Mesenchymal stem cell (in vitro differentiated cells and primary cell): ENCODE measurements at places on chromosomes 3 and 15.
A peak's percentile ranks its signal among the peaks of the same experiment; 100 is the strongest.

GRCh38 chr3:185824051-185825005 lies 514 bp downstream of the IGF2BP2 start:
- DNase-seq = peak; percentile 47

DNA sequence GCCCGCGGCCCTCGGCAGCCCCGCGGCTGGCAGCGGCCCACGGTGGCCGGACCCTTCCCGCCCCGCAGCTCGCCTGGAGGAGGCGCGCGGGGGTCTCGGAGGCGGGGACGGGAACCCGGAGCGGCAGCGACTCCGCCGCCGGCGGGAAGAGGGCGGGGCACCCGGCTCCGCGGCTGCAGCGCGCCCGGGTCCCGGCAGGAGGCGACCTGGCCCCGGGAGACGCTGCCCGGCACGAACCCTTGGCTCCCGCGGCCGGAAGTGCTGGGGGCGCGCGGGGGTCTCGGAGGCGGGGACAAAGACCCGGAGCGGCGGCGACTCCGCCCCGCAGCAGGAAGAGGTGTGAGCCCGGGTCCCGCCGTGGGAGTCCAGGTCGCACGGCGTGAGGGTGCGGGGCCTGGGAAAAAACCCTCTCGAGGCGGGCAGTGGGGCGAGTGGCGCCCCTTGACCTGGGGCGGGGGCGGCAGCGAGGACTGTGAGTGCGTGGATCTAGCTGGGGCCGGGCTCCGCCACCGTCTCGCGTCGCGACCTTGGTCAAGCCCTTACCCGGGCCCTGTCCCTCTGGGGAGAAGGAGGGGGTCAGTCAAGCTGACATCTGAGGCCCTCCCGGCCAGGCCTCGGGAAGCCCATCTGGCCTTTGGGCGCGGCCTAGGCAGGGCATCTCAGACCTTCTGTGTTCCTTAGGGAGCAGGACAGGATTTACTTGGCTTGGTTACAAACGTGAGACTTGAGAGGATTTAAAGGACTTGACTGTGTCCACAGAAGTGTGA lies at the start of gene CIB2:
Gene CIB2, minus strand, starts transcription at position 151 of the 767 bp plus-strand sequence. CDS start 230 bp downstream, outside the sequence.
- peak; percentile 65 for DNase-seq

GRCh38 chr3:5055357-5056110 lies 66.6 kb upstream of the ARL8B start:
- no peak for DNase-seq

- no peak for DNase-seq
Measured at GRCh38 chr15:58440922-58441321, 9.1 kb downstream of the LIPC start.

DNA sequence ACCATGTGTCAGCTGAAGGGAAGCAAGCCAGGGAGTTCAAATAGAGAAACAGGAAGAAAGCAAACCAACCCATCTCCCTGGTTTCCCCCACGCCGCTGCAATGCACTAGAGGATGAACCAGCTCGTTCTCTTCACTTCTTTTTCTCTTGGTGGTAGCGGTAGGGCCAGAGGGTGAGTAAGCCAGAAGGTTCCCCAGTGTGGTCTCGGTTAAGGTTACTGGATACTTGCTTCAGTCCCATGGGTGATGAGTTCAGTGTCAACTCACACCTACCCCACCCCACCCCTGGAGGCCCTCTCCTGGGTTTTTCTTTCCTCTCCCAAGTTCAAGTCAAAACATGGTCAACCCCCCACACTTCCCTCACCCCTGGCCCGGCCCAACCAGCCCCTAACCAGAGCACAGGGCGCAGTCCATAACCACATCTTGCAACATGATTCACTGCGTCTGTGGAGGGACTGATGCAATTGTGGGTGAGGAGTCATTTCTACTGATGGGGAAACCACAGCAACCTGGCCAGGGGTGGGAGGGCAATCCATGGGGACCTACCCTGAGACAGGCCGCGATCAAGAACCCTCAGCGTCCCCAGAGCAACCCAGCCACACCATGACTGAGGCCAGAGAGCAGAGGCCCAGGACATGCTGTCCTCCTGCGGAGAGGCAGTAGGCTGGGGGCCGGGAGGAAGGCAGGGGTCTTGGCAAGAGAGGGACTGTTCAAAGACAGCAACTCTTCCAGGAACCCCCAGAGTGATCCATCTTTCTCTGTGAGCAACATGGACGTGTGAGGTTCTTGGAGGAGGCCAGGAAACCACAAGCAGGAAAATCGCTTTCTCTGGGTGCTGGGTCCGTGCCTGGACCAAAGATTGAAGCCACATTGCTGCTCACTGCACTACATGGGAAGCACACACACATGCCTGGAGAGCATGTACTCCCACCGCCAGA lies 276.6 kb downstream of the UACA start:
- peak; percentile 69 for DNase-seq

DNA sequence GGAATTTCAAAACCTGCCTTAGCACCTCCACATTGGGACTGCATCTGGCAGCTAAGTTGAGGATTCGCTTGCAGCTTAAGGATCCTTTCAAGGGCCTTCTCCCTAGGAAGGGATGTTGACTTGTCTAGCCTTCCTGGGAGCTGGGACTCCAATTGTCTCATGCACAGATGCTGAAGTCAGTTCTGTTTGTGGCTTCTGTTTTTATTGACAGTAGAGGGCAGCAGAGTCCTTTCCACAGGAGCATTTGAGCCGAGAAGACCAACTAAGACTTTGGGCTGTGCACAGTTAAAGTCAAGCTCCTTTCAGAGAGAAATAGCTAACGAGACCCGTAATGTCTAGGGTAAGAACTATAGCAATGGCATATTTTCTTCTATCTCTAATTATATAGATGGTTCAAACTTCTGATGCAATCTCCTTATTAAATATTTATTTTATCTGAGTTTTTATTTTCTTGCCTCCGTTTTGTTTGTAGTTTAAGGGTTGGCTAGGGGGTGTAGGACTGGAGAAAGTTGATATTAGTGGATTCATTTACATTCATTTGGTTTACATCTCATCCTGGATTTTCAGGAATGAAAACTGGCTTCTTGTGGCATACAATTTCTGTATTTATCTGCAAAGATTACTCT lies 59.7 kb upstream of the KBTBD8 start:
- DNase-seq = peak; percentile 67

DNA sequence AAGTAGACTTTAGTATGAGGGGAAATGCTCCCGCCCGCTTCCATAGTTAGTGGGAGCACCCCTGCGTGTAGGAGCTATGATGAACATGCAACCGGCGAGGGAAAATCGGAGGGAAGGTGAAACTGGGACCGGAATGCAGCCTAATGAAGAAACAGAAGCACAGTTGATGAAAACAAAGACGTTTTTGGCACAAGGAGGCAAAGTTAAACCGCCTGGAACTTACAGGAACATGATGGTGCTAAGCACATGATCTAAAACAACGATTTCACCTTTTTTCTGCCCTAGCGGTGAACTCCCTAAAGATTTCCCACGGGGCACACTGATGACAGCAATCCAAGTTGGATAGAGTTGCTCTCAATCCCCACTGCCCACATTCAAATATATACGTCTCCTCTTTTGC lies 49.4 kb upstream of the SPATA12 start:
- DNase-seq = no peak

- peak; percentile 61 for DNase-seq
Measured at GRCh38 chr3:43162230-43163084, 56.6 kb upstream of the POMGNT2 start.

DNA sequence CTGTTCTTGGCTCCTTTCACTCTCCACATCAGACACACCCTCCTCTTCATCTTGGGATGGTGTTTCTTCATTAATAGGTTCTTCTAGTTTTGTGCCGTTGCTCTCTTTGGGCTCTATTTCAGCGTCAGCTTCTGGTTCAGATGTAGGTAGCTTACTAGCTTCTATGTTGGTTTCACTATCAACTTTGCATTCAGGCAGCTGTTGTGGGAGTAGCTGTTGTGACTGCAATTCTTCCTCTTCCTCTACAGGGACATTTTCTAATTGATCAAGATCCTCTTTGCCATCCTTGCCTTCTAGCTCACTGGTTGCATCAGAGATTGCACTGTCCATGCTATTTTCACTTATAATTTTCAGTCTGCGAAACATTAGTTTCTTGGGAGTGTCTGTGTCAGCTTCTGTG lies 80.1 kb downstream of the SETD2 start:
- peak; percentile 12 for DNase-seq

- DNase-seq = no peak
Measured at GRCh38 chr3:46462511-46462910, 2.2 kb downstream of the LTF start.

DNA sequence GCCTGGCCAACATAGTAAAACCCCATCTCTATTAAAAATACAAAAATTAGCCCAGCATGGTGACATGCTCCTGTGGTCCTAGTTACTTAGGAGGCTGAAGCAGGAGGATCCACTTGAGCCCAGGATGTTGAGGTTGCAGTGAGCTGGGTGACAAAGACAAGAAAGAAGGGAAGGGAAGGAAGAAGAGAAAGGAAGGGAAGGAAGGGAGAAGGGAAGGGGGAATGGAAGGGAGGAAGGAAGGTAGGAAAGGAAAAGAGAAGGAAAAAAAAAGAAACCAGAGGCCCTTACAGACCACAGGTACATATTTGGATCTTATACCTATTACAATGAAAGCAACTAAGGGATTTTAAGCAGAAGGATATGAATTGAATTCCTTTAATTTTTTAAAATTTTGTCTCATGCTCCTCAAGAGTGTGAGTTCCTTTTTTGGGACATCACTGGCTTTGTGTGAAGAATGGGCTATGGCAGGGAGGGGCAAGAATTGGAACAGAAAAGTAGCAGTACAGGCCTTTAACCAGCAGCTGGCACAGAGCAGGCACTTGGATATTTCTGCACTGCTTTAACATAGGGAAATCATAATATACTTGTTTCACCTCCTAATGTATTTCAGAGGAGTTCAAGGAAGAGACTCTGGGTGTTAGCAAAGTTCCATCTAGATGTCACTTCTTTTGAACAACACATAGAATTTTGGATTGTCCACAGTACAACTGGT lies 7.9 kb downstream of the RAB27A start:
- no peak for DNase-seq

GRCh38 chr3:38538773-38539353 lies 42.7 kb downstream of the EXOG start:
- DNase-seq = no peak

- DNase-seq = no peak
Measured at GRCh38 chr3:127103080-127103479, 89.9 kb upstream of the PRR23E start.

GRCh38 chr3:185519021-185519420 lies 20.2 kb upstream of the TMEM41A start:
- no peak for DNase-seq

GRCh38 chr3:124117486-124117885 lies 125.6 kb upstream of the ROPN1 start:
- DNase-seq = peak; percentile 2

DNA sequence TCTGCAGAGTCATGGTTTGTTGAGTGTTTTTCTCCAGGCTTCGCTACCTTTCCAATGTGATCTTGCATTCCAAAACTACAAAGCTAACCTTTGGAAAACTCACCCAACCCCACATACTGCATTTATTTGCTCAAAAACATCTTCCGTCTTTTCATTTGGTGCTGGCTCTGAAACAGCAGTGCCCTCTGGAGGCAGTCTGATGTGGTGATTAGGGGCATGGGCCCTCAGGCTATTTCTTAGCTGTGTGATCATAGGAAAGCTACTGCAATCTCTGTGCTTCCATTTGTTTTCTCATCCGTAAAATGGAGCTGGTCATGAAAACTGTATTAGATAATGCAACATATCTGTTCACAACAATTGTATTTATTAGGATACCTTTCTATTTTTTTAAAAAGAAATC lies 47.0 kb downstream of the MTHFS start:
- peak; percentile 52 for DNase-seq

DNA sequence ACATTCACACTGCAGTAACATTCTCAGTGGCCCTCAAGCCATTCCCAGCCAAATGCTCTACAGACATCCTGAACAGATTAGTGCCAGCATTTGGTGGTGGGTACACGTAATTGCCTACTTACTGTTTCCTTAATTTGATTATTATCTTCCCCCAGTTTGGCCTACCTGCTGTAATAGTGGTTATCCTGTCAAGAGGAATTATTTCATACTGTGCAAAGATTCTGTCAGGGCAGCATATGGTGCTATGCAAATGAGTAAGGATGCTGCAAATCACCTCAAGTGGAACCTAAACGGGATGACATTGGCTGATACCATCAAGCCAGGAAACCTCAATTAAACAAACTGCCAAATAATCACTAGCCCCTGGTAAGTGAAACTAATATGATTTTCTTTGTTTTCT lies 88.7 kb downstream of the SEMA6D start:
- DNase-seq = no peak

DNA sequence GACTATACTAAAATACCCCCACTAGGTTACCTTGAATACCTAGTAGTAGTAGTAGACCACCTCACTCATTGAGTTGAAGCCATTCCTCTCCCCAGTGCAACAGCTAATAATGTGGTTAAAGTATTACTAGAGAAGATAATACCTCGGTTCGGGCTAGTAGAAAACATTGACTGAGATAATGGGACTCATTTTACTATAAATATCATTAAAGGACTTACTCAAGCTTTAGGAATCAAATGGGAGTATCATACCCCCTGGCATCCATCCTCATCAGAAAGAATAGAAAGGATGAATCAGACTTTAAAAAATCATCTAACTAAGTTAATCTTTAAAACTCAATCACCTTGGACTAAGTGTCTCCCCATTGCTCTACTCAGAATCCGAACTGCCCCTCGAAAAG lies 49.0 kb upstream of the CACNA2D3 start:
- no peak for DNase-seq

- no peak for DNase-seq
Measured at GRCh38 chr3:127488141-127488672, 102.3 kb downstream of the TPRA1 start.

DNA sequence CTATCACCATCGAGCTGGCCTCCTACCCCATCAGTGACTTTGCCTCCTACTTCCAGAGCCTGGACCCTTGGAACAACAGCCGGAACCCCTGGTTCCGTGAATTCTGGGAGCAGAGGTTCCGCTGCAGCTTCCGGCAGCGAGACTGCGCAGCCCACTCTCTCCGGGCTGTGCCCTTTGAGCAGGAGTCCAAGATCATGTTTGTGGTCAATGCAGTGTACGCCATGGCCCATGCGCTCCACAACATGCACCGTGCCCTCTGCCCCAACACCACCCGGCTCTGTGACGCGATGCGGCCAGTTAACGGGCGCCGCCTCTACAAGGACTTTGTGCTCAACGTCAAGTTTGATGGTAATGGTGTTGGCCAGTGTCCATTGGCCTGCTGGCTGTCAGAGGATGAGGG lies 6.1 kb downstream of the GRM2 start:
- DNase-seq = no peak

GRCh38 chr15:55768670-55769185 lies 25.8 kb upstream of the PRTG start:
- no peak for DNase-seq

GRCh38 chr3:193788189-193788991 lies 195.4 kb downstream of the OPA1 start:
- DNase-seq = peak; percentile 78

DNA sequence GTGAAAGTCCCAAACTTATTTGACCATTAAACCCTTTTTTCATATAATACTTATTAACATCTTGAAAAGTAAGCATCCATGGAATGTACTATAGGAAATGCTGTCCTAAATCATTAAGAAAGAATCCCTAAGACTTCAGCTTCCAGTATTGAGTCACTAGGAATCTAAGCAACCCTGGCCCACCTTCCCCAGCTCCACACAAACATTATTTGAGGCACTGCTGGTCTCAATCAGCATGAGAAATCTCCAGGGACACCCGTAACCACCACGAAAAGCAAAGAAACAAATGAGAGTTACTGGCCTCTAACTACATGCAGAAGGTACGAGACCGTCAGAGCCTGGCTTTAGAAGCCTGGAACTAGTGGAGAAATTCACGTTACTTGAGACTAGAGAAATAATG lies 68.2 kb downstream of the POLQ start:
- peak; percentile 53 for DNase-seq

GRCh38 chr3:125212509-125213363 lies at the start of gene SLC12A8:
SLC12A8 (minus strand) TSS chr3:125212748; CDS start chr3:125211349, 1,399 bp downstream.
- no peak for DNase-seq
